ENCODE measurements at places on chromosomes 1 and 21. TPM values are rescaled to one million over a fixed set of nuclear protein-coding genes. Genes with fewer than 3 reads are reported as not detected.

APH1A gene
- 170 TPM for total RNA-seq

PPFIA4 gene
- 4.2 TPM for total RNA-seq

SLC9A1 gene
- 5.0 TPM for total RNA-seq

S100A5 gene
- total RNA-seq: not detected

CLCNKB gene
- total RNA-seq: under 0.01 TPM

PTPN7 gene
- total RNA-seq: not detected

CFHR4 gene
- not detected for total RNA-seq

DIRAS3 gene
- total RNA-seq: 0.13 TPM

ODR4 gene
- 21.9 TPM for total RNA-seq

EXOSC10 gene
- total RNA-seq: 37.4 TPM

COL8A2 gene
- total RNA-seq: 3.3 TPM

GSTM1 gene
- total RNA-seq: 2.6 TPM

TCEA3 gene
- total RNA-seq: 10.5 TPM

TCHHL1 gene
- not detected for total RNA-seq

SPATA46 gene
- total RNA-seq: not detected

RXRG gene
- not detected for total RNA-seq

RHD gene
- total RNA-seq: not detected

GREM2 gene
- not detected for total RNA-seq

FALEC gene
- total RNA-seq: not detected

PRDM16 gene
- total RNA-seq: 13.4 TPM

OSCP1 gene
- total RNA-seq: 3.7 TPM

TPTE gene
- total RNA-seq: not detected

HPCA gene
- total RNA-seq: not detected

WDR3 gene
- 38.2 TPM for total RNA-seq

Measured in bronchial epithelial cell (primary cell).